Activated naive CD8-positive, alpha-beta T cell treated with anti-CD3 and anti-CD28 coated beads for 36 hours (primary cell): ENCODE measurements at places on chromosomes 5 and 9. TPM values are rescaled to one million over a fixed set of nuclear protein-coding genes. Genes with fewer than 3 reads are reported as not detected.

- H3K36me3 ChIP-seq, result no peaks in the 10 kb centered on the region
- H3K4me3 ChIP-seq, result no peak overlapping the region
- H3K27ac ChIP-seq, result no peak overlapping the region
- H3K4me1 ChIP-seq, result no peaks in the 10 kb centered on the region
These were observed 101.1 kb downstream of the FGF18 start for GRCh38 chr5:171520300-171521174.

GRCh38 chr9:114382699-114383520 is 4.9 kb downstream of the AKNA start:
- peaks cover 89% of the 10 kb centered on the region for H3K36me3 ChIP-seq
- peaks cover 59% of the 10 kb centered on the region for H3K4me1 ChIP-seq
- H3K27ac ChIP-seq, result peak overlapping the region; percentile 99
- peaks cover 3% of the 10 kb centered on the region for H3K27me3 ChIP-seq
- peak overlapping the region; percentile 98 for H3K4me3 ChIP-seq

DNA sequence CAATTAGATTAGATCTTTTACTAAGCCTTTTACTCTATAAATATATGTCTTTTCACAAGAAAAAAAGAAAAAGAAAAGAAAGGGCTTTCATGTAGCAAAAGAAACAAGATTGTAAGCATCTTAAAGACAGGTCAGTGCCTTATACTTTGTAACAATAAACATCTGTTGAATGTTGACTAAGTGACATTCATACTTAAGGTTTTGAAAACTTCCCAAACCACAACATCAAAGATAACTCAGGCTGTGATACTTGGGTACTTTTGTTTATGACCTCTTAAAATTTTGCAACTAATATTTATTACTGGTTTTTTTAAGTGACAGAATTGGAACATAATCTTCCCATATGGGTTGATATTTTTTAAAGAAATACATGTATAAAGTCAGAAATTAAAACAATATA is 7.4 kb downstream of the GRAMD2B start:
- H3K36me3 ChIP-seq, result peaks cover 20% of the 10 kb centered on the region
- H3K27me3 ChIP-seq, result no peaks in the 10 kb centered on the region
- no peak overlapping the region for H3K27ac ChIP-seq
- no peak for DNase-seq
- H3K4me1 ChIP-seq, result peaks cover 18% of the 10 kb centered on the region
- no peak overlapping the region for H3K4me3 ChIP-seq

- H3K4me3 ChIP-seq, result no peak overlapping the region
- H3K27ac ChIP-seq, result no peak overlapping the region
- no peaks in the 10 kb centered on the region for H3K27me3 ChIP-seq
- DNase-seq, result no peak
- H3K36me3 ChIP-seq, result peaks cover 35% of the 10 kb centered on the region
These were observed 10.7 kb downstream of the AGTPBP1 start for GRCh38 chr9:85730916-85731630.

- peak within 1 kb of the TSS; percentile 71 for H3K4me3 ChIP-seq
- peak; percentile 52 for DNase-seq
- no peak within 1 kb of the TSS for H3K27ac ChIP-seq
- no peaks in the 10 kb centered on the region for H3K36me3 ChIP-seq
- peaks cover 88% of the 10 kb centered on the region for H3K27me3 ChIP-seq
- peaks cover 24% of the 10 kb centered on the region for H3K4me1 ChIP-seq
These were observed at the start of gene SV2C for GRCh38 chr5:76082772-76083554. TSS of gene SV2C (plus strand) at chr5:76083383. CDS start at chr5:76131751, 48,368 bp downstream.

- H3K4me3 ChIP-seq, result no peak overlapping the region
- no peak overlapping the region for H3K27ac ChIP-seq
- no peaks in the 10 kb centered on the region for H3K27me3 ChIP-seq
- no peaks in the 10 kb centered on the region for H3K4me1 ChIP-seq
These were observed 356.9 kb upstream of the NUDT12 start for GRCh38 chr5:103919506-103919905.

DNA sequence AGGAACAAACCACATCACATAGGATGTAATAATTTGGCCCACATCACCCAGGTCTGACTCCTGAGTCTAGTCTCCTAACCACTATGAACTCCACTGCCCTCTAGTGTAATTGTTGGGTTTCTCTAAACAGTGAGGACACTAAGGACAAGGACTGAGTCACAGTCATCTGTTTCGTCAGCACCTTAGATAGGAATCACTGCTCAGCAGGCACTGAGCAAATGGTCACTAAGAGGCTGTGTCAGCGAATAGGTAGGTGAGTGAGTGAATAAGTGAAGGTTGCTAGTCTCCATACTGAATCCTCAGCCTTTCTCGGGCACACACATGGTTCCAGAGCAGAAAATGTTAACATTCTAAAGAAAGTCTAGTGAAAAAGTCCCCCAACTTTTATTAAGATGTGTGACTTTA is 278.6 kb downstream of the SPOCK1 start:
- no peaks in the 10 kb centered on the region for H3K36me3 ChIP-seq
- peaks cover 23% of the 10 kb centered on the region for H3K27me3 ChIP-seq
- no peak for DNase-seq
- no peak overlapping the region for H3K4me3 ChIP-seq
- no peaks in the 10 kb centered on the region for H3K4me1 ChIP-seq

GRCh38 chr9:115524453-115525059 is 406.6 kb upstream of the TNC start:
- no peaks in the 10 kb centered on the region for H3K4me1 ChIP-seq
- no peak overlapping the region for H3K27ac ChIP-seq

GRCh38 chr5:84478603-84479002 is 93.9 kb upstream of the EDIL3 start:
- no peak overlapping the region for H3K4me3 ChIP-seq
- no peaks in the 10 kb centered on the region for H3K27me3 ChIP-seq
- no peak for DNase-seq
- H3K27ac ChIP-seq, result no peak overlapping the region
- no peaks in the 10 kb centered on the region for H3K36me3 ChIP-seq
- H3K4me1 ChIP-seq, result no peaks in the 10 kb centered on the region

GRCh38 chr5:60395712-60396329 is 304.1 kb downstream of the DEPDC1B start:
- no peaks in the 10 kb centered on the region for H3K4me1 ChIP-seq
- H3K4me3 ChIP-seq, result no peak overlapping the region
- no peak for DNase-seq
- H3K36me3 ChIP-seq, result no peaks in the 10 kb centered on the region
- no peak overlapping the region for H3K27ac ChIP-seq

DNA sequence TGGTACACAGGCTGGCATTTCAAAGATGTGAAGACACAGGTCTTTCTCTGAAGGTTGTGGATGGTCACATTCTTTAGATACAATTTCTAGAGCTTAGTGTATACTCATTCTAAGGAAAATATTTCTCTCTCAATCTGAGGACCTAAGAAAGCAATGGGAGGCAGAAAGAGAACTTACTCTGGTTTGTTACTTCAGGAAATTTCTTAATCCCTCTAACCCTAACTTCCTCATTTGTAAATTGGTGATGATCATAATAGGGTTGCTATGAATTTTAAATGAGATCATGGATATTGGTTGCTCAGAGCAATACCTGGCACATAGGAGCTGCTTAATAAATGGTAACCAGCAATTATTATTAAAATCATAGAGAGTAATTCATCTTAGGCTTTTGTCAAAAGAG is 22.1 kb downstream of the FAM170A start:
- H3K36me3 ChIP-seq, result no peaks in the 10 kb centered on the region
- H3K27me3 ChIP-seq, result no peaks in the 10 kb centered on the region
- no peak for DNase-seq
- H3K4me3 ChIP-seq, result no peak overlapping the region
- H3K4me1 ChIP-seq, result no peaks in the 10 kb centered on the region
- H3K27ac ChIP-seq, result no peak overlapping the region

DNA sequence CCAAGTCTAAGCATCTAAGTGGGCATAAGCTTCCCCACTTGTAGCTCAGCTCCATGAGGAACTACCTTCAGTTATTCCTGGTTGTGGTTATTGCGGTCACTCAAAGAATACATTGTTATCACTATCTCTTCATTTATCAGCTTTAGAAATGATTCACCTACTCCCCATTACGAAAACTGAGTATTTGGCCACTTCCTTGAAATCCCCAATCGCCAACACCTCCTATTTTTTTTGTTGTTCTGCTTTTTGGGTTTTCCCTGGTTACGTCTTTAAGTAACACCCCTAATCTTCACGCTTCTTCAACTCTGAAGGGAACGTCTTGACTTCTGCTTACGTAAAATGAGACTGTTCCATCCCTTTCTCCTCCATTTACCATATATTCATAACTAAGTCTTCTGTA is 20.7 kb downstream of the MAPK9 start:
- no peaks in the 10 kb centered on the region for H3K4me1 ChIP-seq
- no peak overlapping the region for H3K4me3 ChIP-seq
- no peaks in the 10 kb centered on the region for H3K27me3 ChIP-seq
- H3K36me3 ChIP-seq, result peaks cover 89% of the 10 kb centered on the region
- no peak for DNase-seq
- H3K27ac ChIP-seq, result no peak overlapping the region

- H3K4me3 ChIP-seq, result no peak overlapping the region
- H3K4me1 ChIP-seq, result no peaks in the 10 kb centered on the region
- no peaks in the 10 kb centered on the region for H3K36me3 ChIP-seq
- H3K27ac ChIP-seq, result no peak overlapping the region
These were observed 68.7 kb upstream of the ADAMTSL1 start for GRCh38 chr9:18405240-18405639.

GRCh38 chr9:133577737-133578112 is 31.5 kb downstream of the FAM163B start:
- no peaks in the 10 kb centered on the region for H3K36me3 ChIP-seq
- no peak for DNase-seq
- H3K4me3 ChIP-seq, result no peak overlapping the region
- no peak overlapping the region for H3K27ac ChIP-seq
- H3K4me1 ChIP-seq, result peaks cover 6% of the 10 kb centered on the region

DNA sequence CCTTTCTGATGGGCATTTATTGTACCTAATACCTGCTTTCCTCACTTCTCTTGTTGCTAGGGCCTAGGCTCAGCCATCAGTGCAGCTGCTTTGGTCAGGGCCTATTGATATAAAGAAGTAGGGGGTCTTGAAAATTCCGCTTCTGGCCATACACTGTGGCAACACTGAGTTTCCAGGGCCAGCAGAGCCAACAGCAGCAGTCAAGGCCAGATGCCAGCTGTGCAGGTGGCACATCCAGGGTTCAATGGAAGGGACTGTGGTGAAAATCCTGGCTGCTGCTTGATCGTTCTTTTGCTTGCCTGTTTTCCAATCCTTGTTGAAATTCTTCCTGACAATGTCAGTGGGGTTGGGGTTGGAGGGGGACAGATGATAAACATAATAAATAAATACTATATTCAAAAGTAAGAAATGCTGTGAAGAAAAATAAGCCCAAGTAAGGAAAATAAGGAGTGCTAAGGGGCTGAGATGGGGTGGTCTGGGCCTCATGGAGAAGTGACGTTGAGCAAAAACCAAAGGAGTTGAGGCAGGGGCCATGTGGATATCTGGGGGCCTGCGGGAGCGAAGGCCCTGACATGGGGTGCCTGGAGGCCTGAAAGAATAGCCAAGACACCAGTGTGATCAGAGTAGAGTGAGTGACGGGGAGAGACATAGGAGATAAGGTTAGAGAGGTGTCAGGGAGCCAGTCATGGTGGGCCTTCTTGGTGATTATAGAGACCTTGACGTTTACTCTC is 91.0 kb upstream of the ALDH1B1 start:
- no peak for DNase-seq
- no peaks in the 10 kb centered on the region for H3K4me1 ChIP-seq
- H3K27ac ChIP-seq, result no peak overlapping the region
- no peaks in the 10 kb centered on the region for H3K36me3 ChIP-seq

GRCh38 chr9:105246656-105247173 is 2.3 kb downstream of the SLC44A1 start:
- H3K36me3 ChIP-seq, result no peaks in the 10 kb centered on the region
- H3K4me3 ChIP-seq, result no peak overlapping the region

- DNase-seq, result no peak
- no peaks in the 10 kb centered on the region for H3K4me1 ChIP-seq
- no peak overlapping the region for H3K4me3 ChIP-seq
- no peaks in the 10 kb centered on the region for H3K36me3 ChIP-seq
These were observed 61.0 kb upstream of the SPTLC1 start for GRCh38 chr9:92176068-92176799.

- no peak overlapping the region for H3K27ac ChIP-seq
- H3K4me3 ChIP-seq, result no peak overlapping the region
- H3K27me3 ChIP-seq, result peaks cover 15% of the 10 kb centered on the region
- H3K36me3 ChIP-seq, result no peaks in the 10 kb centered on the region
These were observed 278.0 kb downstream of the ZSWIM6 start for GRCh38 chr5:61609840-61610677.

DNA sequence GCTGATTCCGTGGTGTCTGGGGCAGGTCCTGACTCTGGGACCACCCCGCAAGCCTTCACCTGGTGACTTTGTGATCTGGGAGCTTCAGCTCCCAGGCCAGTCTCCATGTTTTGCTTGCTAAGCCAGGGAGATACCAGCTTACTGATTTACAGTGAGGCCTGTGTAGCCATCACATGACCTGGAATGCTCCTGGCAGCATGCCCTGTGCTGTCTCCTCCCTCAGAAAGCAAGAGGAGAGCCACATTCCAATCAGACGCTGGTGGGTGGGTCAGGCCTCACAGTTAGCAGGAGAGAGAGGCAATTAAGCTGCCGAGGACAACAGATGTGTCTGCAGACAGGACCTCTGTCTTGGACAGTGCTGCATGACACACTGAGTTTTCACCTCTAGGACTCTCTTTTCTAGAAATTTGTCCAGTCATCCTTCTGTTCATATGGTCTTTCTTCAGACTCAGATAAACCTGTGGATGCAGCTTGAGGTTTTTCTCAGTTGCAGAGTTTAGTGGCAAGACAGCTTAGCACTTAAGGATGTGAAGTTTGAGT is 24.4 kb upstream of the GRPEL2 start:
- DNase-seq, result no peak
- no peak overlapping the region for H3K27ac ChIP-seq
- no peaks in the 10 kb centered on the region for H3K36me3 ChIP-seq
- H3K27me3 ChIP-seq, result no peaks in the 10 kb centered on the region

GRCh38 chr5:132459031-132459982 is 31.3 kb downstream of the IRF1 start:
- H3K4me3 ChIP-seq, result peak overlapping the region; percentile 29
- no peak for DNase-seq
- H3K36me3 ChIP-seq, result peaks cover 42% of the 10 kb centered on the region
- H3K27ac ChIP-seq, result peak overlapping the region; percentile 90

DNA sequence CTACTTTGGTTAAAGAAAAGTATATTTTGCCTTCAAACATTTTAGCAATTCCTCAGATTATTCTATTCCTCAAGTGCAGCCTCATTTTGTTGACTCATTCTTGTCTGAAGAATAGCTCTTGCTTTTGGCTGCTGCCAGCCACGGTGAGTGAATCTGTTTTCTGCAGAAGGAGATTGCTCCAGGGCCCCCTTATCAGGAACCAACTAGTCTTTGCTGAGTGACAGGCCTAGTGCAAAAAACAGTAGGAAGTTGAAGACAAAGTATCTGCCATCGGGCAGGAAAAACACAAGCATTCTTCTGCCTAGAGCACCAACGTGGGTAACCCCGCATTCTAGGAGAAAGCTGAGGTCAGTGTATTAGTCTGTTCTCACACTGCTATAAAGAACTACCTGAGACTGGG is 42.3 kb downstream of the ZNF883 start:
- no peak for DNase-seq
- no peaks in the 10 kb centered on the region for H3K4me1 ChIP-seq
- peaks cover 2% of the 10 kb centered on the region for H3K36me3 ChIP-seq
- peaks cover 25% of the 10 kb centered on the region for H3K27me3 ChIP-seq
- no peak overlapping the region for H3K27ac ChIP-seq

GRCh38 chr9:116276651-116277121 is 123.1 kb downstream of the PAPPA start:
- H3K36me3 ChIP-seq, result no peaks in the 10 kb centered on the region
- H3K4me3 ChIP-seq, result no peak overlapping the region
- H3K27ac ChIP-seq, result no peak overlapping the region
- H3K4me1 ChIP-seq, result no peaks in the 10 kb centered on the region
- no peak for DNase-seq

DOCK8 gene
- total RNA-seq, result 132 TPM

PCDHGA5 gene
- total RNA-seq, result 0.06 TPM

SHC3 gene
- not detected for total RNA-seq

BSPRY gene
- total RNA-seq, result 11.7 TPM

STING1 gene
- 37.4 TPM for total RNA-seq

OBP2A gene
- not detected for total RNA-seq

TXNDC8 gene
- not detected for total RNA-seq

GAS1 gene
- total RNA-seq, result not detected

ATP10B gene
- not detected for total RNA-seq

PSAT1 gene
- total RNA-seq, result 191 TPM
